GM12892 (cell line): ENCODE measurements at places on chromosomes 2 and 18.
A peak's percentile ranks its signal among the peaks of the same experiment; 100 is the strongest.

DNA sequence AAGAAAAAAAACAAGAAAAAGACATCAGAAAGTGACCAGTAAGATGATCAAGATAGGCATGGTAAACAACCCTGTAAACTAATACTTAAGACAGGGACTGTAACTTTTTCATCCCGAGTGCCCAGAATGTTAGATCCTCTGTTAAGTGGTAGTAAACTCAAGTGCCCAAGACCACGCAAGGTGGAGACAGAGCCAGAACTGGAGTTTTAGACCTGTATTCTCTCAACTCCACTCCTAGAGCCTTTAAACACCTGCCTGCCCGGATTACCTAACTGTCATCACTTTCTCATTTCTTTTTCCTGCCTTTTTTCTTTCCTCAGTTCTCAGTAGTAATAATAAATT lies 75.2 kb upstream of the CDCA7 start:
- no peak for DNase-seq

DNA sequence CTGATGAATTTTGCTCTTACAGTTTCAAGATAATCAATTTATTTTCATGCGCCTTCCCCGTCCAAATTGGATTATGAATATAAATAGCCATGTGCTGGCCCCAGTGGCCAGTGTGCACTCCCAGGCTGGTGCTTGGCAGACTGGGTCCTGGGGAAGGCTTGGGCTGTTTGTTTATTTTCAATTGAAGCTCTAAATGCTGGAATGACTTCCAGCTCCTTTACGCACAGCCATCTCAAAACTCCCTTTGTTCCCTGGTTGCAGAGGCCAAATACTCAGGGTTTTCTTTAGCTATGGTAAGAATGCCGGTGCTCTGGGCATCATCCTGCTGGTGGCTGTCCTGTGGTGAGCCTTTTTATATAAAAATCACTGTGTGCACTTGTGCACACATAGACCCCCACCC lies 131.5 kb downstream of the PRKCE start:
- DNase-seq: no peak

DNA sequence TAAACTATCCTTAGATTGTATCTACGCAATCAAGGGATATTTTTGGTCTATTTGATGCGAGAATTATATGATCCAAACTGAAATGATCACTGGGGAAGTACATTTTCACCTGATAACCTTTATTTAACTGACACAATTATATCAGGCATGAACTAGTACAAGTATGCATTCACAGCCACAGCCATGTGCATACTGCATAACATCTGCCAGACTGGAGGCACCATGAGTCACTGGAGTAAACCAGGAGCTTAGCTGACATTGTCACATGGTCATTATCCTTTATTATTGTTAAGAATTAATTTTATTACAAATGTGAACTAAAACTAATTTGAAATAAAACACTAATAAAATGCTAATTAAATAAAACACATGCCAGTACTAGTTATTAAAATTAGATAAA lies 1127.1 kb downstream of the DPP10 start:
- DNase-seq: no peak

GRCh38 chr2:112768432-112768831 lies 4.0 kb upstream of the CKAP2L start:
- DNase-seq: no peak

DNA sequence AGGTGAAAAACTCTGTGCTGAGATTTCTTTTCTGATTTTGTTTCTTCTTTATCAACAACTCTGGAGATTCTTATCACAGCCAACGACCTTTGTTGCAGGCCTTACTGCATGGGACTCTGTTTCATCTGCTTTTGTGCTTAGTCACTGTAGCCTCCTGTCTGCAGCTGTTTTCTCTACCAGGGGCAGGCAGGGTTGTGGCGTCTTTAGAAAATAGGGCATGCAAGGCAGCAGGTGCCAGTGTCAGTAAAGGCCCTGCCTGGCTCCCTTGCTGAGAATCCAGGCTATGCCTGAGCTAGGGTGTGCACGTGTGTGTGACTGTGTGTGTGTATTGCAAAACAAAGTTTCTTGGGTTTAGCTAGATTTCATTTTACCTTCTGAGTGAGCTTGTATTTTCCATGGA lies 14.6 kb upstream of the SLC9A2 start:
- no peak for DNase-seq

- no peak for DNase-seq
Observed at GRCh38 chr2:236768393-236769140, 198.9 kb downstream of the ACKR3 start.

- DNase-seq: no peak
Observed at GRCh38 chr18:23668731-23669130, 6.0 kb upstream of the ANKRD29 start.

GRCh38 chr2:217105733-217106649 lies 246.1 kb upstream of the TNP1 start:
- DNase-seq: no peak

- no peak for DNase-seq
Observed at GRCh38 chr2:144358979-144359541, 160.9 kb downstream of the ZEB2 start.

GRCh38 chr2:177283906-177284305 lies 19.4 kb upstream of the NFE2L2 start:
- DNase-seq: no peak

DNA sequence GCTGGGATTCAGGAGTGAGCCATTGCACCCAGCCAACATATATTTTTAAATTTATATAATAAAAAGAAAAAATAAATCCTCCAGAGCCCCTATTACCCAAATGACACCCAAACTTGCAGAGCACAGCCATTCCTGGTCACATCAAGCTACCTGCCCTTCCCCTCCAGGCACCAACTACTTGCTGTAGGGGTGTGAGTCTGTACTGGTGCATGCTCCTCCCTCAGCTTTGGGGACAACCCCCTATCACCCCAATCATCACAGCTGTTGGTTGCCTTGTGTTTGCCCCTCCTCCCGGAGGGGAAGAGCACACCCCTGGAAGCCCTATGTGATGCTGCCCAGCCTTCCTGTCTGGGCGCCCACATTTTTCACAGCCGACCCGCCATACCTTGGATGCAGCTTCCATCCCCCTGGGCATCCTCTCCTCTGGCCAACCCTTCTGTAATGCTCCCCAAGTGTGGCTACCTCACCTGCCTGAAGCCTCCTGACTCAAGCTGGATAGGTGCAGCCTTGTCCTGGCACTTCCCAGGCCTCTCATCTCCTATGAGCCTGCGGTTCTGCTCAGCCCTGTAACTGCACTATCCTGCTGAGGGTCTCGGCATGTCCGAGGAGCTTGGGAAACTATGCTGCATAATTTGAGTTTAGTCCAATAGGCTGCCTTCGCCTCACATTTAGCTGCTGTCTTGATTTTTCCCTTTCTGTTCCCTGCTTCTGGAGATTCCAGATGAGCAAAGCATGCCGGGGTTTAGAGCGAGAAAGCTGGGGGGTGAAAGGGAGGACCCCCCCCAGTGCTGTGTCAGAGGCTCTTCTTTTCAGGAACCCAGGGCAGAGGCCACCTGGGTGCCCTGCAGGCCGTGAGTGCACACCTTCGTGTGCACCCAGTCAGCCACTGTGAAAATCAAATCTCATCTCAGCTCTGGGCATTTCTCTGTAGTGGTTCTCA lies 27.2 kb downstream of the CHST10 start:
- DNase-seq: no peak

GRCh38 chr2:201130524-201131186 lies 14.7 kb downstream of the CFLAR start:
- no peak for DNase-seq

DNA sequence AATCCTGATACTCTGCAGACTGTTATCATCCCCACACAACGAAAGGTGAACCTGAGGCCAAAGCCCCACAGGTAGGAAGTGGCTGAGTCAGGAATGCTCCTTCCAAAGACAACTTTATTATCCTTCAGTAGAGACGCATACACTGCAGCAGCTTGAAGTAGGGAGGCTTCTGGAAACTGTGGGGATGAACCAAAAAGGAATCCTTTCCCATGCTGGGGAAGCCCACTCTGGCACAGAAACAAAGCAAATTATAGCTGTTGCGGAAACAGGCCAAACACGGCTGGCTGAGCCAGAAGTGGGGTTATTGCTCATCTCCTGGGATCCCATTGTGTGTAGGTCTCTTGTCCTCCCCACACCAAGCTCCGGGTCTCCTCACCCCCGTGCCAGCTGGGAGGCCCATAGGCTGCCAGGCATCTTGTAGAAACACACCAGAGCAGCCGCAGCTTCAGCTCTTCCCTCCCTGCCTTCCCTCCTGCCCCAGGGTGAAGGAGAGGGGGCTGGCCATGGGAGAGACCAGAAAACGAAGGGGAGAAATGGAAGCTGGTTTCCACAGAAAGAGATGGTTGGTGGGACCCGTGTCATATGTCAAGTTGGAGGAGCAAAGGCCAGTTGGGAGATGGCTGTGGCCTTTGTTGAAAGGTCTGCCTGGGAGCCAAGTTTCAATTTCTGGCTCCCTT lies 176.9 kb upstream of the NABP1 start:
- DNase-seq: no peak

DNA sequence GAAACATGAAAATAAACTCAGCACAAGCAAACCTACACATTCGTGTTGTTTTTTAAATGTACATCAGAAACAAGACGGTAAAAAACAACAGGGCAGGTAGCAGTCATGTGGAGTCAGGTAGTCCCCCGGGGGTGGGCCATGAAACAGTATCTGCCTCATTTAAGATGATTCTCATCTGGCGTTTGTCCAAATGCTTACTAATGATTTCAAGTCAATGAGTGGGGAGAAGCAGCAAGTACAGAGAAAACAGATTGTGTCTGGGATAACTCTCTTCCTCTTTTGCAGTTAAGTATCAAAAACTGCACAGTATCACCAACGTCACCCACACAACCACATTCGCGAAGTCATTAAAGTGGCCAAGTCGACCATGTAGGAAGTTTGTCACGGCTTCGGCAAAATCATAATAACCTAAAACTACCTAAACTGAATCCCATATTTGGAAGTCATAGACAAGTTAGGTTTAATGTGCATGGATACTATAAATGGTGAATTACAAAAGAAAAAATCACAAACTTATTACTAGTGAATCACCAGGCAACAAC lies 1.3 kb downstream of the LAPTM4A start:
- DNase-seq: no peak

- DNase-seq: no peak
Observed at GRCh38 chr18:74290794-74291471, 830 bp downstream of the CYB5A start.

DNA sequence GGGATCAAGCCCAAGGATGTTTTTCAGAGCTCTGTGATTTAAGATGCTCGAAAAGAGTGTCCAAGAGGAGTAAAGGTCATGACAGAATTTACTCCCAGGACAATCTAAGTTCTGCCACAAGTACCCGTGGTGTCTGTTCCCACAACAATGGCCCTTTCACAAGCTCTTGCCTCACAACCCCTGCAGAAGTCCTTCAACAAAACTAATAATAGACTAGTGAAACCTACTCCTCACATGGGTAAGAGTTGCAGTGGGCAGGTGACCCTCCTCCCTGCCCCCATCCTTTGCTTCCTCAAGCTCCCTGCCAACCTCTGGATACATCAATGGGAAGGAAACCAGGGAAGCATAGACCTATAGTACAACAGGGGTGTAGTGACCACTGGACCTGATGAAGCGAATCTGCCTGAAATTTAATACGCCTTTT lies 34.9 kb downstream of the PTCD3 start:
- no peak for DNase-seq

- no peak for DNase-seq
Observed at GRCh38 chr2:27572439-27572838, 10.4 kb upstream of the ZNF512 start.

DNA sequence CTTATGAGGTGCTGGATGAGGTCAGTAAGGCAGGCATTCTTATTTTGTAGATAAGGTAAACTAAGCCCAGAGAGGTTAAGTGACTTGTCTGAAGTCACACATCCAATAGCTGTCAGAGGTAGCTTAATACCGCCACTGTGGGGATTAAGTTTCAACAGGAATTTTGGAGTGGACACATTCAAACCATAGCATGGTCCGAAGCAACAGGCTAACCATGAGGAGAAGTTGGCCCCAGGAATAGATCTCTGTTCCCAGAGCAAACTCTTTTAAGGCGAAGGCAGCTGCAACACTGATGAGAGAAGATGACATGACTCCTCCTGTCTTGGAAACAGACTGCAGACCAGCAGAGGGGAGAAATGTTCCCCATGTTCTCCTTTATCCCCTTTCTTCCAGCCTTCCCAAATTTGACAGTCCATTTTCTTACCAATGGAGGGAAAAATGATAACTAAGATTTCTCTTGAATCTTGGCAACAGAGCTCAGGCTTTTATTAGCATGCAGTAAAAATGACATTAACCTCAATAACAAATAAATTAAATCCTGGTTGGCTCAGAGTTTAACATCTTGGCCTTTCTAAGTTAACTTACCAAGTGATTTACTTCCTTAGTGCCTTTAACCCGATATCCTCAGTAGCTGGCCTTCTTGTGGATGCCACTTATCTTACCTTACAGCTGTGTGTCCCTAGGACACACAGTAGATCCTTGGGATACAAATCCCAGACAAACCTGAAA lies 67.9 kb upstream of the STPG4 start:
- no peak for DNase-seq

GRCh38 chr2:27839022-27839618 lies 51.1 kb downstream of the RBKS start:
- DNase-seq: no peak

- DNase-seq: no peak
Observed at GRCh38 chr2:160387558-160388262, 105.9 kb downstream of the RBMS1 start.

GRCh38 chr18:23682045-23682444 lies 7.2 kb upstream of the LAMA3 start:
- no peak for DNase-seq

GRCh38 chr2:42115588-42115987 lies 53.6 kb upstream of the EML4 start:
- no peak for DNase-seq

DNA sequence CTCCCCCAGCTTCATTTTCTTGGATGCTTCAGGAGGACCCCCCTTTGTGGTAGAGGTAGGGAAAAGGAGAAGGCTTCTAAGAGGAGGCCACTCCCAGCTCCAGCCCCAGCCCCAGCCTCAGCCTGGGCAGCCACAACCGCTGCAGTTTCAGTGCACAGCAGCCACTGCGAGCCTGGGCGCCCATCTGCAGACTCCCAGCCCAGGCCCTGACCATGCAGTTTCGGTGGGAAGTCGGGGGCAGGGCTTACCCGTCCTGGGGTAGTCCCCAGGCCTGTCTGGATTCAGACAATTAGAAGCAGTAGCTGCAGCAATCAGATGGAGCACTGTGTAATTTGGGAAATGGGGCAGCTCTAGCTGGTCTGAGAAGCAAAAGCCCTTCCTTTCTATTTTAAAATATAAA lies 28.6 kb downstream of the ITM2C start:
- peak; percentile 69 for DNase-seq

DNA sequence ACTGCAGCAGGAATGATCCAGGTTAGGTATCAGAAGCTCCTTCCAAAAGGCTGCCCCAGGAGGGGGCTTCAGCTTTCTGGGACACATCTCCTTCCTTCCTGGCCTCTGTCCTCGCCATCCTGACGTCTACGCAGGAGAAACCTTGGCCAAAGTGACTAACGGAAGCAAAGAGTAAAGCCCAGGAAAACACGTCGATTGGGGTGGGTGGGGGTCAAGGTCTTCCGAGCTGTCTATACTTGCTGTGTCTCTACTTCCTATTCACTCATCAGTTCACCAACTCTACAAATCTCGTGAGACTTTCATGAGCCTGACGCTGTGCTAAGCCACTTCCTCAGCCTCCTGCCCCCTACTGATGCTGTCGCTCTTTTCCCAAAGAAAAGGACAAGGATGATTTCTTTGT lies 212.6 kb downstream of the TNS1 start:
- DNase-seq: no peak
